ENCODE measurements at places on chromosomes 7 and 10.

DNA sequence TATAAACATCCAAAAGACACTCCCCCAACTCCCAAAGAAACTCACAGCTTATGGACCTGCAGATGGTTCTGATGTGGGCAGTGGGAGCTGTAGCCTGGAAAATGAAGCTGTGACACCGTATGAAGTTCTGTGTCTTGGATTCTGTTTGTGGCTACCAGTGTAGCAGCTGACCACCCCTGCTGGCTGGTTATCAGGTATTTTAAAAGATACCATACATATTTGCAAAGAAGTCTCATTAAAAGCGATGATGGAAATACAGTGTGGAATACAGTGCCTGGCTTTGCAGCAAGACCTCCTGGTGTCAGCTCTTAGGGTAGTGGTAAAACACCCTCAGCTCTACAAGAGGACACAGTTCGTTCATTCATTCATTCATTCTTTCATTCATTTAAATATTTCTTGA, 194.3 kb upstream of the PRKCQ start:
- no peak for DNase-seq

DNA sequence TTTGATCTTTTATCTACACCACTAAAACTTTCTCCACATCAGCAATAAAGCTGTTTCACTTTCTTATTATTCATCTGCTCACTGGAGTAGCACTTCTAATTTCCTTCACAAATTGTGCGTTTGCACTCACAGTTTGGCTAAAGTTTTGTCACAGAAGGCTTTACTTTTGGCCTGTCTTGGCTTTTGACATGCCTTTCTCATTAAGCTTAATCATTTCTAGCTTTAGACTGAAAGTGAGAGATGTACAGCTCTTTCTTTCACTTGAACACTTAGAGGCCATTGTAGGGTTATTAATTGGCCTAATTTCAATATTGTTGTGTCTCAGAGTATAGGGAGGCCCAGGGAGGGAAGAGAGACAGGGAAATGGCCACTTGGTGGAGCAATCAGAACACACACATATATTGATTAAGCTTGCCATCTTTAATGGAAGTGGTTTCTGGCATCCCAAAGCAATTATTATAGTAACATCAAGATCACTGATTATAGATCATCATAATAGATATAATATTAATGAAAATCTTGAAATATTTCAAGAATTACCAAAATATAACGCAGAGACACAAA, 512.5 kb downstream of the ETV1 start:
- no peak for DNase-seq

GRCh38 chr10:30825495-30825894, 195.9 kb upstream of the LYZL2 start:
- DNase-seq: no peak

GRCh38 chr10:46050941-46051623, 5.0 kb upstream of the MSMB start:
- no peak for DNase-seq

GRCh38 chr10:58672845-58673244, 160.2 kb downstream of the BICC1 start:
- no peak for DNase-seq

GRCh38 chr10:111789821-111790220, 393.7 kb downstream of the GPAM start:
- DNase-seq: no peak

DNA sequence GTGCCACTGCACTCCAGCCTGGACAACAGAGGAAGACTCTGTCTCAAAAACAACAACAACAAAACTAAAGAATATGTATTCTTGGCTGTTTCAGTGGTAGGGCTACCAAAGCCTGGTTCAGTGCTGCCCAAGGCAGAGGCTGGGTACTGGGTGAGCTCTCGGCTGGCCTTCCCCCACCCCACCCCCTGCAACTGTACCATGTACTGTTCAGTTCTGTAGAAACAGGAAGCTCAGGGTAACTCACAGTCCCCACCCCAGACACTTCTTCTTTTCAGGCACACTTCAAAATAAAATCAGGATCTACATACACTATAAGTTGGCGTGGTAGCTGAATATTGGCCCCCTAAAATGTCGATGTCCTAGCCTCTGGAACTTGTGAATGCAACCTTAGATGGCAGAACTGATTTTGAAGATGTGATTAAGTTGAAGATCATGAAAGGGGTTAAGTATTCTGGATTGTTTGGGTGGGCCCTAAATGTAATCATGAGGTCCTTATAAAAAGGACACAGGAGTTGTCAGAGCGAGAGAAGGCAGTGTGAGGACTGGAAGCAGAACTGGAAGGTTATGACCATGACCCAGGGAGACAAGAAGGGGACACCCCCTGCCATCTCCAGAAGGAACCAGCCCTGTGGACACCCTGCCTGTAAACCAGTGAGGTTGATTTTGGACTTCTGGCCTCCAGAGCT, 31.2 kb downstream of the TBXAS1 start:
- no peak for DNase-seq

DNA sequence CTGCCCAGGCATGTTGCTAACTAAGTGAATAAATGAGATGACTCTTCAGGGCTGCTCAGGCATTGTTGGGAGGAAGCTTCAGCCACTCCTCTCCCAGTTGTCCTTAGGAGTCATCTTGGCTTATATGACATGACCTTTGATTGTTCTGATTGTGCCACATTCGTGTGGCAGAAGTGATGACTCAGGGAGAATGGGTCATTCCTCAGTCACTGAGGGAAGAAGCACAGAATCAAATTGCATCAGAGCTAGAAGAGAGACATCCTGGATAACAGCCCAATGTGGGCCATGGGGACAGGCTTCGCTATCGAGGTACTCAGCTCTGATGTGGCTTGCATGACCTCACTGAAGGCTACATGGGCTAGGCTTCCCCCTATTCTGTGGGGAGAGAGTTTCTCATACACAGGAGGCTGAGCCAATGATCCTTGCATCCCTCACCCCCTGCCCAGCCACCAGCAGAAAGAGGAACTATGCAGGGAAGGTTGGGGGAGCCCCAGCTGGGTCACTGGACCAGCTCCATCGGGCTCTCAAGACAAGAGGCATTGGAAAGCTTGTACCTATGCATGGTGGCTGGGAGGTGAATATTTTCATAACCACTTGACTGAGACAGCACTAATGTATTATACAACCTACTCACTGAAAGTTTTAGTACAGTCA, 6.0 kb upstream of the HMX3 start:
- DNase-seq: no peak

DNA sequence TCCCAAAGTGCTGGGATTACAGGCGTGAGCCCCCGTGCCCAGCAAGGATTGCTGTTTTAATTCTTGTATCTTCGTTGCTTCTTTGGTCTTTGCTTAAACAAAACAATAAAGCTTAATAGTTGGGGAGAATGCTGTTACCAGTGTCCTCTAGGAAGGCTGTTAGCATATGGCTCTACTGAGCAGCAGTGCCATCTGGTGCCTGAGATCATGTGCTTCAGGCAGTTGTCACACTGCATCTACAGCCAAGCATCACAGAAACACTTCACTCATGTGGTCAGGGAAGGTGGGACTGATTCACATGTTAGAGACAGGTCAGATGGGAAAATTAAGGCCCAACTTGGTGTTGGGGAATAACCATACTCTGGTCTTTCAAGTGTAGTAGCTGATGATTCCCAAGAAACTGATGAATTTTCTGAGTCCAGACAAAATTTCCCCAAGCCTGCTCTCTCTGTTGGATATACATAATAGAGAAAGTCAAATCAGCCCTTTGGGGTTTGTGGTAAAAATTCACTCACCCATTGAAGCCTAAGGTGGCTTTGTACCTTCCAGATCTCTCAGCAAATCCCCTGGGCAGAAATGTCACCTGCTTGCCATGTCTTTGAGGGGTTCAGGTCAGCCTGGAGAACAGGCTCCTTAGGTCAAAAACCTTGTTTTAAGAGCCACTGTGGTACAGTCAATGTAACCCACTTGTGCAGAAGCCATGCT, 28.4 kb downstream of the UBE2D4 start:
- no peak for DNase-seq

GRCh38 chr7:114941692-114942091, 19.8 kb downstream of the MDFIC start:
- no peak for DNase-seq
